ENCODE measurements at places on chromosomes 2 and 18. TPM values are rescaled to one million over a fixed set of nuclear protein-coding genes. Genes with fewer than 3 reads are reported as not detected.

UGT1A3 gene
- not detected for polyA plus RNA-seq

MC2R gene
- not detected for polyA plus RNA-seq

CPLX4 gene
- polyA plus RNA-seq = not detected

MPP4 gene
- polyA plus RNA-seq = 8.6 TPM

FOSL2 gene
- polyA plus RNA-seq = 50.3 TPM

SULT1C2 gene
- 0.04 TPM for polyA plus RNA-seq

NYAP2 gene
- polyA plus RNA-seq = not detected

SERPINB10 gene
- polyA plus RNA-seq = not detected

IL1RL1 gene
- 0.30 TPM for polyA plus RNA-seq

DLGAP1 gene
- 0.09 TPM for polyA plus RNA-seq

CHRNG gene
- polyA plus RNA-seq = not detected

IL36A gene
- polyA plus RNA-seq = not detected

UCN gene
- 0.40 TPM for polyA plus RNA-seq

B3GNT7 gene
- polyA plus RNA-seq = 0.06 TPM

ELOA2 gene
- not detected for polyA plus RNA-seq

TMEM214 gene
- polyA plus RNA-seq = 121 TPM

CCDC148 gene
- polyA plus RNA-seq = 0.22 TPM

CFAP53 gene
- 0.26 TPM for polyA plus RNA-seq

Data from AG04450 (cell line).